ENCODE measurements at places on chromosomes 11 and 22. TPM values are rescaled to one million over a fixed set of nuclear protein-coding genes. Genes with fewer than 3 reads are reported as not detected.

The PRAME gene
- total RNA-seq: 1.5 TPM

The PHF21A gene
- 43.8 TPM for total RNA-seq

The MUC5AC gene
- total RNA-seq: 18.6 TPM

The OR8B2 gene
- not detected for total RNA-seq

The TPH1 gene
- 0.14 TPM for total RNA-seq

The C11orf42 gene
- not detected for total RNA-seq

Measured in mucosa of gallbladder (tissue), 1 donor.